ENCODE measurements at places on chromosomes 12 and 14.

DNA sequence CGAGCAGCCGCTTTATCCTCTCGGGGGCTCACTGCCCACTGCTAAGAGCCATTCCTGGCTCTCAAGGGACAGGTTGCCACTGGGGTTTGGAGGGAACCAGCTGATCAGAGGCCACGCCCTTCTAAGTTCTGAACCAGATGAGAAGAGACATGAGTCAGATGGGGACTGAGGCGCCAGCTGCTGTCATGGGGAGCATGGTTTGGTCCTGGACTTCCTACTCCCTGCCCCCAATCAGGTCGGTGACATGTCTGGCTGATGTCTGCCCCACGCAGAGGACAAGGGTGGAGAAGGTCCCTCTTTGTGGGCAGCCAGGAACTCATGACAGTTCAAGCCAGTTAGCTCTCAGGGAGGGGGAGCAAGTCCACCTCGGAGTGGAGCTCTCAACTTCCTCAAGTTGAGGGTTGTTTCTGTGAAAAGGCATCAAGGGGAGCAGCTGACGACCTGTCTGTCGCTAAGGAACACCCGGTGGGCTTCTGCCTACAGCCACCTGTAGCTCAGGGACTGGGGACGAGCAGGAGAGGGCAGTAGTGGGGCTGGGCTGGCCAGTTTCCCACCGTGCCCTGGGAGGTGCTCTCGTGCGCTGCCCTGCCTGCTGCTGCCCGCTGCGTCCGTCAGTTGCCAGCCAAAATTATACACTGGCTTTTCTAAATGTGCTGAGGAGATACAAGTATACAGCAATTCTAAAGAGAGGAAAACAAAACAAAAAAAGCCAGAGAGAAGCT is 20.5 kb downstream of the PSMC1 start:
- no peak for DNase-seq

GRCh38 chr12:27285403-27285802 is 41.3 kb downstream of the STK38L start:
- no peak for DNase-seq

DNA sequence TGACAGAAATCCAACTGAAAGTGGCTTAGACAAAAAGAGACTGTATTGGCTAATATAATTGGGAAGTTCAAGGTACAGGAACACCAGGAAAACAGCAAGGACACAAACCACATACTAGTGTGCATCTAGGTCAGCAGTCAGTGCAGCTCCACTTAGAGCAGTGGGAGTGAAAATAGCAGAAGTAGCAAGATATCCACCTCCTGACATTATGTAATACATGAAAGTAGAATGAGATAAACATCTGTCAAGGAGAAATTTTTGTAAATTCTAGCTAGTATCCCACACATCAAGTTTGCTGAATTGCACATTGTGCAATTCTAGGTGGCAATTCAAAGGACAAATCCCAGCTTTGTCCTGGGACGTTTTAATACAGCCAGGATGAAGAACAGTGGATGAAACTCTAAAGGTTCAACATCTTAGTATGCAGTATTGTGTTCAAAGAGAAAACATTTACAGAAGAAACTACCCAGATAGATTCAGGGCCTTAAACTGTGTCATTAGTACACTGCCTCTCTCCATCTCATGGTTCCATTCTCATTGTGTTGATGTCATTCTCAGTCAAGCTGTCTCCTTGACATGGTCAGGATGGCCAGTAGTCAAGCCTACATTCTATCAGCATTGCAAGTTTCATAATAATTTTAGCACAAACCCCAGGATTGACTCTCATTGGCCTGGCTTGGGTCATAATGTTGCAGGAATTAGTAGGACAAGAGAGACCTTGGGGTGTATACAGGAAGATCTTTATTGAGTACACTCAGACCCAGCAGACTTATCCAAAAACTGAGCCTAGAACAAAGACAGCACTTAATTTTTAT is 56.8 kb downstream of the SDR9C7 start:
- no peak for DNase-seq

DNA sequence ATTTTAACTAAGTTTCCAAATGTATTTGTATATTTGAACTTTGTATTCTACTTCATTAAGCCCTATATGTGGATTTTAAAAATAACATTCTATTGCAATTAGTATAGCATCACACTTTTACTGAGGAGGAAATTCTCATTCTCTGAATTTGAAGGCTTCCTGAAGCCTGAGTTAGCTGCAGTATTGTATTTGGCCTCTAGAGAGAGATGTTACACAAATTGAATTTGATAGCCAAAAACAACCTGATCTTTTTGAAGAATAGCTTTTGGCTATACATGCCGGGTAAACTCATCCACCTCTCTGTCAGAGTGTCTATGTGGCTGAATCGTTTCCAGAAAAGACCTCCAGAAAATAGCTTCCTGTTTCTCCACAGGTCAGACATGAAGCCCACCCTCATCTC is 316.5 kb upstream of the OR4E1 start:
- DNase-seq = no peak

- no peak for DNase-seq
These were observed 739.9 kb downstream of the SLC16A7 start for GRCh38 chr12:60335745-60336144.

- DNase-seq = no peak
These were observed 22.6 kb downstream of the TCTN1 start for GRCh38 chr12:110636516-110636915.

GRCh38 chr14:106487600-106487999 is 961.2 kb downstream of the TMEM121 start:
- no peak for DNase-seq

GRCh38 chr12:6336889-6337853 is 4.7 kb downstream of the TNFRSF1A start:
- DNase-seq = peak; percentile 46
